Epithelial cell of prostate (primary cell): ENCODE measurements at places on chromosomes 6 and 20.
A peak's percentile ranks its signal among the peaks of the same experiment; 100 is the strongest.

GRCh38 chr6:140566781-140567277 lies 1192.4 kb upstream of the CITED2 start:
- DNase-seq, result no peak

DNA sequence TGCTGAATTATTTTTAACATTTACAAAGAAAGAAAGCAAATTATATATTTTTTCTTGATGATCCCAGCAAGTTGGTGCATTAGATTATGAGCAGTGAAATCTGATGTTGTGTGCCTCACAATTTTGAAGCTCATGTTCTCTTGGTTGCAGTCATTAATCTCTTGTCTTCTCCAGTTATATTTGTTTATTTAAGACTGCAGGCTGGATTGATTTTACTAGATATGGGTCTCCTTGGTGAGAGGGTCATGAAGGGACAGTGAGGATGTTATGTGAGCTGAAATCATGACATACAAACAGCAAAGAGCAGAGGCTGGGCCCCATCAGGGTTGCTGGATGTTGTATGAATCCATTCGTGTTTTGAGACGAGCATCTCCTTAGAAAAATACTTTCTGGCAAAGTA lies 64.2 kb upstream of the AKIRIN2 start:
- no peak for DNase-seq

- no peak for DNase-seq
Observed at GRCh38 chr6:83424392-83425018, 6.3 kb downstream of the ME1 start.

GRCh38 chr20:5171064-5171789 lies 44.4 kb downstream of the CDS2 start:
- DNase-seq, result no peak

- DNase-seq, result no peak
Observed at GRCh38 chr6:81362246-81362645, 390.2 kb downstream of the TENT5A start.

DNA sequence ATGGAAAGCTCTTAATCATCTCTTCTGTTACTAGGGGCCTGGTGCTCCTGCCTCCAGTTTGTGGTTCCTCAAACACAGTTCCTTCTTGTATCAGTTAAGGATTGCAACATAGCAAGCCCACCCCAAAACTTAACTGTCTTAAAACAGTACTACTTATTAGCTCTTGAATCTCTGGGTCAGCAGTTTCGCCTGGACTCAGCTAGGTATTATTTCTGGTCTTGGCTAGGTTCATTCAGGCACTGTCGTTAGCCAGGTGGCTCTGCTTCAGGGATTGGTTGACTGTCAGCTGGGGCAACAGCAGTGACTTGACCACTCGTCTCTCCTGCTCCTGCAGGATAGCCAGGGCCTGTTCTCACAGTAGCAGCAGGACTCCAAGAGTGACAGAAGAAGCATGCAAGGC lies 30.0 kb upstream of the RALY start:
- DNase-seq, result no peak

GRCh38 chr20:54619181-54619580 lies 143.8 kb downstream of the DOK5 start:
- no peak for DNase-seq

GRCh38 chr6:140063021-140063399 lies 688.6 kb upstream of the CITED2 start:
- DNase-seq, result no peak

- DNase-seq, result no peak
Observed at GRCh38 chr6:100455230-100456124, 9.2 kb downstream of the SIM1 start.

DNA sequence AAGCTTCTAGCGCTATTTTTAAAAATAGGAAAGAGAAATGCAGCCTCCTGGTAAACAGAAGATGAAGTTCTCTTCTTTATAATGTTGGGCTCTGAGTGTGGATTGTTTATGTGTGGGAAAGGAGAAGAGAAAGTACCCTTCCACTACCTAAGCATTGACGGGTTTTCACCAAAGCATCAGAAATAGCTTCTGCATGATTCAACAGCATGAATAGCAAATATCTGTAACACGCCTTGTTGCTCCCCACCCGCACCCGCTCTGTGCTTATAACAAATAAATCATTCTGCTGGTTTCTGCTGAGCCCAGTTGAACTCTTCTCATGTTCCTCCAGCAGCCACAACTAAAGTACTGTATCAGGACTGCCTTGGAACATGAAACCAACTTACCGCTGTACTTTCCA lies 20.7 kb downstream of the TXLNB start:
- DNase-seq, result no peak

GRCh38 chr6:135128268-135128914 lies 52.7 kb upstream of the MYB start:
- DNase-seq, result no peak

- DNase-seq, result no peak
Observed at GRCh38 chr6:36381502-36382389, 5.7 kb downstream of the ETV7 start.

DNA sequence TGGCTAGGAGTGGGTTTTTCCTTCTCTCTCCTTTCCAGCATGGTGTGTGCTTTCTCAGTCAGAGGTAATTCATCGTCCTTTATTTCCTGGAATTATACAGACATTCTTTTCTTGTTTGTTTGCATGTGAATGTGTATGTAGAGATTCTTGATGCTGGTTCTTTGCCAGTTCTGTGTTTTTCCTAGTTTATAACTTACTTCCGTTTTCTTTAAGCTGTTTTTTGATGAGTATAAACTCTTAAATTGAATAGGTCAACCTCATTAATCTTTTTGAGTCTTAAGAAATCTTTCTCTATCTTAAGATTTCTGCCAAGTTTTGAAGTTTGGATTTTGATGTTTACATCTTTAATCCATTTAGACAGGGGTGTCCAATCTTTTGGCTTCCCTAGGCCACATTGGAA lies 38.7 kb downstream of the IGF2R start:
- DNase-seq, result no peak

- no peak for DNase-seq
Observed at GRCh38 chr6:36115412-36115811, 14.9 kb upstream of the MAPK13 start.

- DNase-seq, result no peak
Observed at GRCh38 chr6:156872903-156873302, 95.7 kb downstream of the ARID1B start.

GRCh38 chr6:55992546-55992945 lies 117.2 kb upstream of the BMP5 start:
- DNase-seq, result no peak

DNA sequence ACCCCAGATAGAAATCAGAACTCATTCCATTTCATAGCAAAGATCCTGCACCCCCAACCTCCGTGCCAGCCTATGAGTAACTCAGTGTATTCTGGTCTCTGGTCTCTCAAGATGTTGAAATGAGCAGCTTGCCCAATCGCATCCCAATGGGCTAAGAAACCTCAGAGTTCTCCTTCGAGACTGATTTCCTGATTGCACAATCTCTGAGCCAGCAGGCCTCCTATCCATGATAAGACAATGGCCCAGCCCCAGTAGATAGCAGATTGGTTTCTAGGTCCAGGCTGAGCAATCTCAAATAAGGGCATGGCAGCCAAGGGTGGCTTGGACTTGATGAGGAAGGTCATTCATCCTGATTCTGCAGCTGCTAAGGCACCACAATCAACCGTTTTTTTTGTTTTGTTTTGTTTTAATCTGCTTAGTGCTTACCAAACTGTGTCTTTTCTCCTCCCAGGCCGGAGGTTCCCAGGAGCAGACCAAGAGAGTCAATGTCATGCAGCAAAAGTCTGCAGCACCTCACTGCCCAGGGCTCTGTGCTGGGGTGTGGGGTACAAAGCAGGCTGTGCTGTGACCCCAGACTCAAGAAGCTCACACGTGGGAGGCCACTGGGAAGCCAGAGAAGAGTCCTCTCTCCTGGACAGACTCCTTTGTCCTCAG lies 125.1 kb upstream of the NXT1 start:
- DNase-seq, result peak; percentile 79

- DNase-seq, result no peak
Observed at GRCh38 chr6:44002593-44003344, 124.5 kb downstream of the MRPL14 start.

DNA sequence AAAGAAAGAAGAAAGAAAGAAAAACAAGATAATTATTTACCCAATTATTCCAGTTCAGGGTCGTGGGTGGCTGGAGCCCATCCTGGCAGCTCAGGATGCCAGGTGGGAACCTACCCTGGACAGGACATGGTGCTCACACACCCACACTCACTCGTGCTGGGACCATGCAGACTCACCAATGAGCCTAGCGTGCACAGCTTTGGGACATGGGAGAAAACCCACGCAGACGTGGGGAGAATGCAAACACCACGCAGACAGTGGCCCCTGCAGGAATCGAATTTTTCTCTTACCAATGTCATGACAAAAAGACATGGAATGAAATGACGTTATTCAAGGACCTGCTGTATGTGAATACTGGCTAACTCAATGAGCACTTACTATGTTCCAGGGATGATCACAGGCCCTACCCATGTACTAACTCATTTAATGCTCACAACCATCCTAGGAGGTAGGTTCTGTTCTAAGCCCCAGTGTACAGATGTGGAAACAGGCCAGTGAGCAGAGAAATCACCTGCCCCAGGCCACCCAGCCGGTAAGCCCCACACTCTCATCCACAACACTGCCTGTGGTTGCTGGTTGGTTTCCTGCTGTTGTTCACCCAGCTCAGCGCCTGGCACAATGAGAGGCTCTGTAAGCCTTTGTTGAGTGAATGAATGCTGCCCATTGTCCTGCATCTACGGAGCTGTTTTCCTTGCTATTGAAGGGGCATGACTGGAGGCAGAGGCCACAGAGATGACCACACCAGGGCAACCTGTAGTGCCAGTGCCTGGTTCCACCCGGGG lies 6.8 kb upstream of the PI16 start:
- DNase-seq, result no peak

- no peak for DNase-seq
Observed at GRCh38 chr6:30219244-30219643, 6.0 kb upstream of the TRIM26 start.

GRCh38 chr6:157561929-157562810 lies 181.2 kb downstream of the ZDHHC14 start:
- DNase-seq, result no peak

DNA sequence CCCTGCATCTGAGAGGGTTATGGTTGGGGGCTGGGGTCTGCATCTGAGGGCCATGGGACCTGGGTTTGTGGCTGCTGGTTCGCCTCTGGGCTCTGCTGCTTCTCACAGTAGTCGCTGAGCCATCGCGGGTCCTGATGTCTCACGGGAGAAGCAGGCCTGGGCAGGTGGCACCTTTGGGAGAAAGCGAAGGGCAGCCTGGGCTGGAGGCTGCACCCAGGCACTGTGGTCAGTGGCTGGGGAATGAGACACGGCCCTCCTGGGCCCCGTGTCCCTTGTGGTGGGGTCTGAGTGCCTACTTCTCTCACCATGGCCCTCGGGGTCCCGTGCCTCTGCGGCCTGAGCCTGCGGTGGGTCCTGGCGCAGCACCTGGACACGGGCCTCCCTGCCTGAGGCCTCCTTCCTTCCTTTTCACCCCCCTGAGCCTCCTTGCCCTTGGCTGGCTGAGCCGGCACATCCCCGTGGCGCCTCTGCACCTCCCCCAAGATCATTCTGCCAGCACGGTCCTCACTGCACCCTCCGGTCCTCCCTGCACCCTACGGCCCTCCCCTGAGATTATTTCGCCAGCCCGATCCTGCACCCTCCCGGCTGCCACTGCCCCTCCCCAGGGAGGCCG lies 206.0 kb downstream of the ERMARD start:
- no peak for DNase-seq

DNA sequence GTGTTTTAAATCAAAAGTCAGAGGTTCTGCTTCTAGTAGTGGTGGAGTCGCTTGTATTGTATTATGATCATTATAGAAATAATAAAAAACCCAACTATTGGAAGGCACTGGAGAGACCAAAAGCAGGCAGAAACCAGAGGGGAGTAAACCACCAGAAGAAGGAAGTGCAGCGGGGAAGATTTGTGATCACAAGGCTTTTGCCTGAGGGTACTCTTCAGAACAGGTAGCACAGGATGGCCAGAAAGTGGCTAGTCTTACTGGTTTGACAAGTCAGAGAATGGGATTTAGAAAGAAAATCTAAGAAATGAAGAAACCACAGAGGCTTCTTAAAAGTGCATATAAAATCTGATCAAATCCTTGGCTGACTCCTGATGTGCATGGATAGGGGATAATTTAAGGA lies 24.0 kb downstream of the MAPK13 start:
- peak; percentile 61 for DNase-seq

DNA sequence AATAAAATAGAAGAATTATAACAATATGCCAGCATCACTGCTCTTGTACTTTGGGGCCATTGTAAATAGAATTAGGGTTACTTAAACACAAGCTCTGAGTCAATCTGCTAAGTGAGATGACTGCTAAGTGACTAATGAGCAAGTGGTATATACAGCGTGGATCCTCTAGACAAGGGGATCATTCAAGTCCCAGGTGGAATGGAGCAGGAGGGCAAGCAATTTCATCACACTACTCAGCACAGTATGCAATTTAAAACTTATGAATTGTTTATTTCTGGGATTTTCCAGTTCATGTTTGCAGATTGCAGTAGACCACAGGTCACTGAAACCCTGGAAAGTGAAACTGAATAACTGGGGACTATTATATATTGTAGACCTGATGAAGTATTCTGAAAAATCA lies 235.3 kb downstream of the BTBD3 start:
- peak; percentile 75 for DNase-seq

GRCh38 chr20:9999645-10000044 lies 35.1 kb upstream of the ANKEF1 start:
- no peak for DNase-seq

DNA sequence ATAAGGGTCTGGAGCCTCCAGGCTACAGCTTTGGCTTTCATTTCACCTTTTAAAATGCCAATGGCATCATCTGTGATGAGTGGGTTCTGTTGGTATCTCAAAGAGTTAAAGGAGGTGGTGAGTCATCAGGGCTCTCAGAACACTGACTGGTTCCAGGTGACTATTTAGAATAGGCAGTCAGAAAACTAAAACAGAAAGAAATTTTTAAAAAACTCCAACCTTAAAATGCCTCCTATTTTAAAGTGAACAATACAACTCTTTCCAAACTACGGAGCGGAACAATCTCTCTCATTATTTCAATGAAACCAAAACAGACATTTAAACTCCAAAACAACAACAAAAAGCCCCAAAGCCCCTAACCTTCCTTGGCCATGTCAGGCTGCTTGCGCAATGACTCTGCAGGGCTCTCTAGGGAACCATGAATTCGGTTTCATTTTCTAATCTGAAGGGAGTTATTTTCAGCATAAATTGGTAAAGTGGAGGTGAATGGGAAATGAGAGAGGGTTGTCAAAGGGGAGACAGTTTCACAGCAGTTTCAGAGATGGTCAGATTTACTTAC lies 194.9 kb downstream of the KIF6 start:
- DNase-seq, result no peak

GRCh38 chr6:169663468-169663867 lies 38.4 kb downstream of the WDR27 start:
- DNase-seq, result no peak

GRCh38 chr6:1624851-1625781 lies 15.4 kb downstream of the FOXC1 start:
- DNase-seq, result no peak

- DNase-seq, result no peak
Observed at GRCh38 chr20:45823949-45824835, 2.9 kb downstream of the TNNC2 start.

- no peak for DNase-seq
Observed at GRCh38 chr20:60984666-60985065, 267.4 kb upstream of the CDH4 start.
